ENCODE measurements at places on chromosomes 5 and 9. TPM values are rescaled to one million over a fixed set of nuclear protein-coding genes. Genes with fewer than 3 reads are reported as not detected.

CDO1 gene
- 19.0 TPM for total RNA-seq

AK8 gene
- total RNA-seq, result 0.59 TPM

C9orf50 gene
- 0.50 TPM for total RNA-seq

ANKRD34B gene
- total RNA-seq, result not detected

INSL6 gene
- total RNA-seq, result not detected

ZNF454 gene
- total RNA-seq, result 0.84 TPM

TXNDC8 gene
- not detected for total RNA-seq

PCDHB16 gene
- total RNA-seq, result under 0.01 TPM

C9 gene
- not detected for total RNA-seq

CDX1 gene
- total RNA-seq, result not detected

Data from bronchus fibroblast of lung (primary cell).